Hematopoietic multipotent progenitor cell treated with erythropoietin and hydrocortisone succinate and interleukin-3 and kit ligand, for 6 days (in vitro differentiated cells): ENCODE measurements at places on chromosomes 3 and 15.

GRCh38 chr15:69609776-69610175, 157.2 kb downstream of the RPLP1 start:
- no peak for DNase-seq

GRCh38 chr3:17258823-17259436, 374.2 kb downstream of the PLCL2 start:
- peak; percentile 80 for DNase-seq

DNA sequence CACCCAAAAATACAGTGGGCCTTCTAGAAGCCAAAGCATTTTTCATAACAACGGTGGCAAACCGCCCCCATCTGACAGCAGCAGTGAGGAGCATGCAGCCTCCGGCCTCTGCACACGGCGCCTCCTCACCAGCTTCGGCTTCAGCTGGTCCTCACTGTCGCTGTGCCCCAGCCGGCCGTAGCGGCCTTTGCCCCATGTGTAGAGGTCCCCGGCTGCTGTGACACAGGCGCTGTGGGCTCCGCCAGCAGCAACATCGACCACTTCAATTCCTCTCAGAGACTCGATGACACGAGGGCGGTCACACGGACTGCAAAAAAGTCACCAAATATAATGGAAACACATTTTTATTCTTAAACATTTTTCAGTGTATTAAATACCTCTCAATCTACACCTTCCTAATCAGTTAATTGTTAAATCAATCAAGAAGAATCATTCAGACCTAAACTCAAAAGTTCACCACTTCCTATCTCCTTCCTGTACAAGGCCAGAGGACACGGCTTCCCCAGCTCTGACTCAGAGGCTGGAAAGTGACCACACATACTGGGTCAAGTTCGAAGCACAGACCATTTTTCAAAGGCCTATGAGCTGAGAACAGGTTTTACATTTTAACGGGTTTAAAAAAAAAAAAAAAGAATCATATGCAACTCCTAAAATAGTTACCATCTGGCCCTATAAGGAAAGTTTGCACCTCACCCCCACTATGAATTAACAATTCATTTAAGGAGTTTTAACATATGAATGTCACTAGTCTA, 33.6 kb upstream of the OCA2 start:
- no peak for DNase-seq

- no peak for DNase-seq
Measured at GRCh38 chr3:81003817-81004216, 757.6 kb downstream of the GBE1 start.

- DNase-seq = no peak
Measured at GRCh38 chr15:42141795-42142667, 14.4 kb downstream of the PLA2G4F start.

GRCh38 chr3:119626196-119626595, 28.5 kb downstream of the PLA1A start:
- no peak for DNase-seq

- peak; percentile 72 for DNase-seq
Measured at GRCh38 chr3:179321668-179322285, 1.1 kb upstream of the ZNF639 start.

- no peak for DNase-seq
Measured at GRCh38 chr15:27934782-27935181, 164.3 kb downstream of the OCA2 start.

DNA sequence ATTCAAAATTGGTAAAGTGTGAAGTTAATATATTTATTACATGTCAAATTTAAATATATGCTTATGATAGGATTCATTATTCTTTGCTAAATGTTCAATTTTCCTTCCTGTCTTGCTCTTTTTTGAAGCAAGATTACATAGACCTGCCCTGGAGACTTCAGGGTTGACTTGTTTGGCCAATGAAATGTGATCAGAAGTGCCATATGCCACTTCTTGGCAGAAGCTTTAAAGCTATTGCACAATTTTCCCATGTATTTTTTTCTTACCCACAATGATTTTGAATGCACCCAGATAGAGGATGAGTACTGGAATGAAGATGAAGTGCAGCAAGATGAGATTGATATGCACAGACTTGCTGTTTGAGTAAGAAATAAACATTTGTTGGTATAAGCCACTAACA, 406.3 kb upstream of the BCHE start:
- DNase-seq = no peak

DNA sequence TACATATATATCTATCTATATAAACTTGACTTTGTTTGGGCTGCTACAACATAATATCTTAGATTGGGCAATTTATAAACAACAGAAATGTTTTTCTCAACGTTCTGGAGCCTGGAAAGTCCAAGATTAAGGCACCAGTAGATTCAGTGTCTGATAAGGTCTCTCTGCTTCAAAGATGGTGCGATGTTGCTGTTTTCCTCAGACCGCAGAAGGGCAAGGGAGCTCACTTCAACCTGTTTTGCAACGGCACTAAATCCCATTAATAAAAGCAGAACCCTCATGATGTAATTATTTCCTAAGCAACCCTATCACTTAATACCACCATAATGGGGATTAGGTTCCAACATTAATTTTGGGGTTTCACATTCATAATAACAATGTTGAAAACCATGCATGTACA, 1134.8 kb downstream of the NSUN3 start:
- DNase-seq = no peak

GRCh38 chr3:152149832-152150231, 118.9 kb upstream of the MBNL1 start:
- DNase-seq = no peak

DNA sequence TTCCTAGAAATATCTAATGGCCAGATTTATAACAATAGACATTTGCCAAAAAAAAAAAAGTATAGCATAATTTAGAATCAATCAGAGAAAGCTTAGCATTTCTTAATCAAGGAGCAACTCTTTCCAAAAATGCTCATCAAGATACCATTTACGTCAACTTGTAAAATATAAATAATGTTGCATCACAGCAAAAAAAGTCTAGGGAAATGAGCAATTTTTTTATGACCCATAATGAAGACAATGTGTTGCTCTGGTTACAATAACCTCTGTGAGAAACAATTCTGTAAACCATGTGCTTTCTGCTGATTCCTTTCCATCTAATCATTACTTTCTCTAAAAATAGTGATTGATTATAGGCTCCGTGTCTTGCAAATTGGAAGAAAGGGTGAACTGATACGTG, 36.3 kb downstream of the KBTBD8 start:
- no peak for DNase-seq

DNA sequence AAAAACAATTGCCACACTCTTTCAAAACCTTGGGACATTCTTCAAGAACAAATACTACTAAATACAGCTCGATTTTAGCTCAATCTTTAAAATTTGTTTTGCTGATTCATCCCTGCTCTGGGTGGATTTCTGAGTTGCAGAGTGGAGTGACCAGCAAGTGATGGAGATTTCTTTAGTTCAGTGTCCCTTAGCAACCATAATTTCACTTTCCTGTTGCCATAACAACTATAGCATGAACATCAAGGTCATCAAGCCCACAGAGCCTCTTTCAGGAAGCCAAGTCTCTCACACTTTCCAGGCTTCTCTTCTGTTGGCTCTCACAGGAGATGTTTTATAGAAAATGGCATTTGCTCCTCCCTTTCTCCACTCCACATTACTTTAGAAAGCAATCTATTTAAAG, 597.2 kb upstream of the ADAMTS9 start:
- no peak for DNase-seq

DNA sequence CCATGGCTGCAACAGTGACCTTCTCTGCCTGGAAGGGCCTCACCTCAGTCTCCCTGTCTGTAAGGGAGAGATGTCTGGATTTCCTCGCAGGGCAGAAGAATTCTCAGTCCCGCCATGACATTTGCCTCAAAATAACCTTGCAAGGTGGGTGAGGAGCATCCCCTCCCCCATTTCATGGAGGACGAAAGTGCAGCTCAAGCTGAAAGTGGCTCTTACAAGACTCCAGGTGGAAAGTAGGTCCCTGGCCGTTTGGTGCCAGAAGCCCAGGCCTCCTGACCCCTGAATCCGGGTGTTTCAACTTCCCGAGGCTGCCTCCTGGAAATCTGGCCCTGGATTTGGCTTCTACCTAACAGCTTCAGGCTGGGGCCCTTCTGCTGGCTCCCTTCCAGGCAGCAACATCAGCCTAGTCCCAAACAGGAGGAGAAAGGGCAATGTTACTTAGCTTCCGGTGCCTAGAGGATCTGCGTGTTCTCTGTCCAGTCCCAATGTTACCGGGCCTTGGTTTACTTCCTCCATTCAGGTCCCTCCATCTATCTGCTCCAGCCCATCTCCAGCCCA, 769 bp upstream of the CSPG4 start:
- DNase-seq = no peak

DNA sequence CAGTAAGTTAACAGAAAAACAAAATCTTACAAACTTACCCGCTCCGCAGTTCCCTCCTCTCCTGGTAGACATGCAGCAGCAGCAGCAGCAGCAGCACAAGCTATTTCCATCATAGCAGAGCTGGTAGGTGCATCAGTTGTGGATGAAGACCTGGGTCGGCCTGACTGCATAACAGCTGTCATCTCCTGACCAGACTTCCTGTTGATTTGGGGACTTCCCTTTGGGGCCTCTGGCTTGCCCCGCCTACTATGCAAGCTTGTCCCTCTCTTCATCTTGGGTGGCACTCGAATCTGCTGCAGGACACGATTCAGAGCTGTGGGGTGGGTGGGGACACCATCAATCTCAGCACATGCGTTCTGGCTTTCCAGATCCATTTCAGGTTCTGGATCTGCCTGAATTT, 65.7 kb downstream of the TMCC1 start:
- DNase-seq = peak; percentile 36
